ENCODE measurements at places on chromosomes 3 and 15.

DNA sequence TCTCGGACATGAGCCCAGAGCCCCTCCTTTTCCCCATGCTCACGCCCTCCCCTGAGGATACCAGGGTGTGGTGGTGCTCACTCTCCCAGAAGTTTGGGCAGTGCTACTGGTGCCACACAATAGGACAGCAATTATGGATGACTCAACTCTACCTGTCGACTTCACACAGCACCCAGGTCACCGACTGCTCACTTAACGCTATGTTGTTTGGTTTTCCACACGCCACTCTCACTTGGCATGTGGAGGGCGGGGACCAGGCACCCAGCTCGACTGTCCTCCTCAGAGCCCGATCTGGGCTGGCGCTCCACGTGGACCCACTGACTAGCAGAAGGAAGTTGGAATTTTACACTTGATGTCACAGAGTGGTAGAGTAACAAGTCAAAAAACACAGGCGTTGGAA is 30.9 kb downstream of the STIMATE start:
- DNase-seq: no peak

- DNase-seq: no peak
These were observed 31.3 kb downstream of the CCDC54 start for GRCh38 chr3:107408513-107408912.

- DNase-seq: no peak
These were observed 50.8 kb downstream of the LYSMD4 start for GRCh38 chr15:99682455-99682854.

- DNase-seq: no peak
These were observed 162.8 kb upstream of the ZNF385D start for GRCh38 chr3:21913791-21914190.

DNA sequence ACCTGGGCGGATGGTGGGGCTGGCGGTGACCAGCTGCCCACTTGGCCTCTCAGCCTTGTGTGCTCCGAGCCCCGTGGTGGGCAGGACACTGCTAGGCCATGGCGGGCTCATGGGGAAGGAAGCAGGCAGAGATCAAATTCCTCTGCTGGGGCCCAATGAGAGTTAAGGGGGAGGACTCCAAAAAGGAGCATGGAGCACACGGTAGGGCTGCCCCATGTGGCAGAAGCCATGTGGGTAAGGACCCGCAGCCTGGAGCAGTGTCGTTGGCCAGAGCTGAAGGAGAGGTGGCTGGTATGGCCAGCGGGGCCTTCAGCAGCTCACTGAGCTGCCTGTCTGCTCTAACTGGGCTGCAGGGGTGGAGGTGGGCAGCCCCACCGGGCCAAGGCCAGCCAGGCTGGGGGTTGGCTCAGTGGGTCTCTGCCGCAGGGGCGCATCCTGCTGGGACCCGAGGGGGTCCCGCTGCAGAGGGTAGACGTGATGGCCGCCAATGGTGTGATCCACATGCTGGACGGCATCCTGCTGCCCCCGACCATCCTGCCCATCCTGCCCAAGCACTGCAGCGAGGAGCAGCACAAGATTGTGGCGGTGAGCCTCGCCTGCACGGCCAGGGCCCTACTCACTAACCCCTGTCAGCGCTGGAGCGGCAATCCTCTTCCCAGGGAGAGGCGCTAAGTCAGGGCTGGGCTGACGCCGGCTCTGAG is 11.3 kb downstream of the STAB1 start:
- DNase-seq: no peak
